ENCODE measurements at places on chromosomes 13 and 19.

DNA sequence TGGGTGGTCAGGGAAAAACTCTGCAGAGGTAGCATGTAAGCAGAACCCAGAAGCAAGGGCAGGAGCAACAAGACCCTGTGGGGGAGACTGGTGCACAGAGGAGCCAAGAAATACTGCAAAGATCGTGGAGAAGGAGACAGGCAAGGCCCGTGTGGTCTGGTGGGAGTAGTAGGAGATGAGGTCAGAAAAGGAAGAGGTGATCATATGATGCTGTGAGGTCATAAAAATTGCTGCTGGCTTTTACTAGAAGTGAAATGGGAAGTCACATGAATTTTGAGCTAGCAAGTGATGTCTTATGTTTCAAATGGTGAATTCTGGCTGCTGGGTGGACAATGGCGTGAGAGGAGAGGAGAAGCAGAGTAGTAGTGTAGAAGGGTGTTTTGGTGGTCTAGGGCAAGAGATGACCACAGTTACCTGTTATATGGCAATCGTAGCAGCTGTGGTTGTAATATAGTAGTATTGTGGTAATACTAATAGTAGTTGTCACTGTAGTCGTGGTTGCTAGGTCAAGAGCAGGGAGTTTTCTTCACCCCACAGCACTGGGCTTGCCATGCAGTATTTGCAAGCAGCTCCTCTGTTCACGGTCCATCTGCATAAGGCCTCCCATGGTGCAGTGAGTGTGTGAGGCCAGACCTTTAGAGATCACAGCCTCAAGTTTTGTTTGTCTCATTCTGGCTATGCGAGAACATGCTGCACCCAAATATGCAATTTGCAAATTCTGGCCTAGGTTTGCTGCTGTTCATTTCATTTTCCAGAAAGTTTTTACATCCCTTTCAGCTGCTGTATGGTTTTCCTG is 205.0 kb downstream of the TSHZ3 start:
- DNase-seq: no peak

DNA sequence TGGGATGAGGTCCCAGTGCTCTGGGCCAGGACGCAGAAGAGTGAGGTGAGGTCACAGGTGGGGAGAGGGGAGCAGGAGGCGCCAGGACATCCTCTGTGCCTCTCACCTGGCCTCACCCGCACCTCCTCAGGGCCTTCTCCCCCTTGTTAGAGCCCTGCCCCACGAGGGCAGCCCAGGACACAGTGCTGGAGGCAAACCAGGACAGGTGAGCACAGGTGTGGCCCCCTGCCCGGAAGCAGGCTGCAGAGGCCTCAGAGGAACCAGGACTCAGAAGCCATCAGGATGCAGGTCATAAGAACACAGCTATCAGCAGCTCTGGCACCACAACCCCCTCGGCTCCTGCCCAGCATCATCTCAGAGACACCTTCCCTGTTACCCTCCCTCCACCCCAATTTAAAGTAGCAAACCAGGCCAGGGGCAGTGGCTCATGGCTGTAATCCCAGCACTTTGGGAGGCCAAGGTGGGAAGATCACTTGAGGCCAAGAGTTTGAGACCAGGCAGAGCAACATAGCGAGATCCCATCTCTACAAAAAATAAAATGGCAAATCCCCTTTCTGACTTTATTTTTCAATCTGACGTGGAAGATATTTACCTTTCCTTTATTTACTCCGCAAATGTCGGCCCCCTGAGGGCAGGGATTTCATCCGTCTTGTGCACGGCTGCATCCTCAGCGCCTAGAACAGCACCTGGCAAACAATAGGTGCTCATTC is at the start of gene CEACAM16:
TSS of gene CEACAM16 (plus strand) at position 660 of the 710 bp plus-strand sequence. CDS start 2,306 bp downstream, outside the sequence.
- DNase-seq: no peak

- no peak for DNase-seq
These were observed 64.6 kb upstream of the SOX21 start for GRCh38 chr13:94776956-94777355.

- no peak for DNase-seq
These were observed 61.4 kb downstream of the MICU2 start for GRCh38 chr13:21542563-21542962.

GRCh38 chr13:108070925-108071324 is 144.4 kb downstream of the LIG4 start:
- DNase-seq: no peak

DNA sequence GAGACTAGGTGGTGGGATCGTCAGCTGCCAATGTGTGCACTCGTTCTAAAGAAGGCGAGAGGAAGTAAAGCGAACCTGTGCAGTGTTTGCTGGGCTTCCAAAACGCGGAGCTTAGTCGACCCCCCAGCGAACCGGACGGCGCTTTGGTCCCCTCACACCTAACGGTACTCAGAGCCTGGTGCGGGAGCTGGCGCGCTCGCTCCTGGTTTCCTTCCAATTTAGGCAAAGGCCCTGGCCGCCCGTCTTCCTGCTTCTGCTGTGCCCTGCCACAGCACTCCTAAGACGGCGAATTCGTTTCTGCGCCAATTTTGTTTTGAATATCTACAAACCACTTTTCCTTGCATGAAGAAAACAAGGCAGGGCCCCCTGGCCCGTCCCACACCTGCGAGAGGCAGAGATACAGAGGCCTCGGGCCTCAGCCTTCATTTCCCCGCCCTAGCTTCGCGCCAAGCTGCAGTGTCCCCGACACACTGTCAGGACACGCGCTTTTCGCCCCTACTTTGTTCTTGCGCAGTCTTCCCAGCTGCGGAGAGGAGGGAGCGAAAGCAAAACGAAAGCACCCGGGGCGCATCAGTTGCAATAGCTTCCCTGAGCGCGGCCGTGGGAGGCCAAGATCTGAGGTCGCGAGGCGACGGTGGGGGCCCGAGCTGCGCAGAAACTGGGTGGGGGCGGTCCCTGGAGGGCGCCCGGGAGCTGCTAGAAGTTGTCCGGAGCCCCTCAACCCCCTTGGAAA is 111.9 kb downstream of the KCNRG start:
- DNase-seq: peak; percentile 33

- no peak for DNase-seq
These were observed 4.5 kb downstream of the CLPTM1 start for GRCh38 chr19:44959691-44960090.

- DNase-seq: no peak
These were observed 95.2 kb downstream of the PCCA start for GRCh38 chr13:100184095-100184494.

DNA sequence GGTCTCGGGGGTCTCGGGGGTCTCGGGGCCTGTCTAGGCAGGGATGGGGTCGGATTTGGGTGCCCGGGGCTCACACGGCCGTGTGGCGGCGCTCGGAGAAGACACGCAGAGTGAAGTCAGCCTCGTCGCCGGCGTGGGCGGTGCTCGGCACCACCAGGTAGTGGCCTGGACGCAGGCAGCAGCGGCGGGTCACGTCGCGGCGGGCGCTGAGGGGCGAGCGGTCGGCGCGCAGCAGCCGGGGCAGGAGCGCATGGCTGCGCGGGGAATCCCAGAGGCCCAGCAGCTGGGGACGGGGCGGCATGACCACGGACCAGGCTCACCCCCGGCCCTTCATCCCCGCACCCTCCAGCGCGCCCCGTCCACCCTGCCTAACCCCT is 8.2 kb downstream of the CAPN12 start:
- no peak for DNase-seq

- DNase-seq: no peak
These were observed 15.4 kb downstream of the CEBPG start for GRCh38 chr19:33388725-33389420.

DNA sequence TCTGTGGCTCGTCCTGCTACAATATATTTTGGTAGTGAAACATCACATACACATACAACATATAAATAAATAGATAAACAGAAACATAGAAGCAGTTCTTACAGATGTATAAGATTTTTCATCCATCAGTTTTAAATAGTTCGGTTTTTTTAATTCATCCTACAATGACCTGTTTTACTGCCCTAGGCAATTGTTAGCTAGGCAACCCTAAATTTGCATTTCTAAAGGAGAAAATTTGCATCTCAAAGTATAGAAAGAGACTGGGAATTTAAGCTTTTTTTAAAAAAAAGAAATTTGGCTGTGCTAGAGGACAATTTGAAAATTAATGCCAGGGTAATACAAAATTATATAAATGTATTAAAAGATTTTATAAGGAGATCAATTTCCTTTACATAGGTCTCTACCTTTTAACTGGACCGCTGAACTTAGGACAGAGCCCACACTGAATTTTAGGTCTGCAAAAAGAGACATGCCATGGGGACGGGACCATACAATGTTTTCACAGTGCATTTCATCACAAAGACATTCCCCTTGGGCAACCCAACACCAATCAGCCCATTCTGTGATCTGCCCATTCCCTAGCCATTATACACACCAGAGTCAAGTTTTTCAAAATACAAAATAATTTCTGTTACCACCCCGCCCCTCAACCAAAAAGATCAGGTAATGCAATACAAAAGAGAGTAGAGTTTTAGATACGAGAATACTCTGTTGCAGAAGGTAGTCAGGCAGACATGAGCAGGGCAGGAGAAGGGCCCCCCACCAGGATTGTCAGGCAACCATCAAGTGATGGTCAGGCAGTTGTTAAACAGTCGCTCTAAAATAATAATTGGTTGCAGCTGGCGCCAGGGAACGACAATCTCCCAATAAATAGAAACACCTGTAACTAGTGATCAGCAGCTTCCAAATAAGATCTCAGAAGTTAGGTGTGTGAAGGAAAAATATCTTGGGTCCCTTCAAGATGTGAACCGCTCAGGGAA is 299.7 kb upstream of the SGCG start:
- DNase-seq: no peak

GRCh38 chr13:67134417-67135129 is 95.6 kb downstream of the PCDH9 start:
- no peak for DNase-seq

- no peak for DNase-seq
These were observed 120.2 kb downstream of the DNAJC15 start for GRCh38 chr13:43143591-43143990.

DNA sequence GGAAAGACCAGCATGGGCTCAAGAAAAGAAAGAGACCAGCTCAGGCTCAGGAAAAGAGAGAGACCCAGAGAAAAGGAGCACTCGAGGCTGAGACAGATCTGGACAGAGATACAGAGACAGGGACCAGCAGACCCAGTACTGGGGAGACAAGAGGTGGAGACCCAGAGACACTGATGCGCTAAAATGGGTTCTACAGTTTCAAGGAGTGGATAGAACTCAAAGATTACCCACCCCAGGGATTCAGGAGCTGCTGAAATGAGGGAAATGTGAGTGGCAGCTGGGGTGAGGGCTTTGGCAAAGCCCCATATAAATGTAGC is 609 bp upstream of the ZSCAN18 start:
- DNase-seq: no peak

DNA sequence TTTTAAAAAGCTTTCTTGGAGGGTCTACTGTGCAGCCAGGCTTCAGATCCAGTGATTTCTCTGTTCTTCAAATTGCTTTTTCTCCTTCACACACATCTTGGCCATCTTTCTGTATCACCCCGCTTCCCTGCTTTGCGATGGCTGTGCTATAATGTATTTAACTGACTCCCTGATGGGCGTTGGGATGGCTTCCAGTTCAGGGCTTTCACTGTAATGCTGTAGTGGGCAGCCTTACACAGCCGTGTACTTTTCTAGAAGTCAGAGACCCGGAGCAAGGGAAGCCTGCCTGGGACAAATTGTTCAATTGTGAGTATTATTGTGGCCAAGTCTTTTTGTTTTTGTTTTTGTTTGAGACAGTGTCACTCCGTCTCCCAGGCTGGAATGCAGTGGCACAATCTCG is 19.4 kb upstream of the PAK4 start:
- no peak for DNase-seq

GRCh38 chr13:113971471-113972231 is 2.2 kb downstream of the C13orf46 start:
- DNase-seq: peak; percentile 15

DNA sequence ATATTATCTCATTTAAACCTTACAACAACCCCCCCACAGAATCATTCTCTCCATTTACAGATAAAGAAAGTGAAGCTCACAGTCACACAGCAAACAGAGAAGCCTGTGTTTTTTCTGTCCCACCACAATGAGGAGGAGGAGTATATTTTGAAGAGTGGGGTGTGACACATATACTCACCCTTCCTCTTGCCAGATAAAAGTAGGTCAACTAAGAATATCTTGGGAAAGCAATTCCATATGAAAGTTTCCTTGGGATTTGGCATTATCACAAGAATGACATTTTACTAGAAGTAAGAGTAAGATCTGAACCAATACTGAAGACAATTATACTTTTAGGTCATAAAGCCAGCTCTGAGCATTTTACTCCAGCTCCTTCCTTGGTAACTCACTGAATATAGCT is 287.5 kb upstream of the HTR2A start:
- no peak for DNase-seq

DNA sequence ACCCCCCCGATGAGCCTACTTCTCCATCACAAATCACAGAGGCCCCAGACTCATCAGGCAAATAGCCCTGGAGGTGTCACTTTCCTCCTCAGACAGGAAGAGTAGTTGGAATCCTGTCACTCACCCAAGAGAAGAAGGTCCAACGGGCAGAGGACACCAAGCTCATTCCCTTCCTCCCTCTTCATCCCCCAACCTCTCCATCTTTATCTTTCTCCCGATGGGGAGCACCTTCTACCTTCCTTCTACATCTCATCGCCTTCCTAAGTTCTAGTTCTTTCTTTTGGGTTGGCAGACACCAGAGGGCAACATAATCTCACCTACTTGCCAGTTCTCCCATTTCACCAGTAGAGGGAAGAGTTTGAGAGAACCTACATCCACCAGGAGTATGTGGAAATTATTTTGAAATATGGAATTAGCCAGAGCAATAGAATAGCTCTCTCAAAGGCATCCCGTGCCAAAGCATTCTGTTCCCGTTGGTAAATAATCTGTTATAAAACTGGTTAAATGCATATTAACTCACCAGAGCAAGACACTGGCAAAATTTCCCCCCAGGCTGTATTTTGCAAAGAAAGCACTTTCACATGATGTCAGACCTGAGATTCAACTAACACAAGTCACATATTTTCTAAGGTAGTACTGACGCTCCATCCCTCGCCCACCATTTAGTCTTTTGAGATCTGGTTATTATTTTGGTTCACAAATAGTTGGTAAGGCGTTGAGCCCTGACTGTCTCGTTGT is 55.0 kb downstream of the ZIC5 start:
- no peak for DNase-seq

DNA sequence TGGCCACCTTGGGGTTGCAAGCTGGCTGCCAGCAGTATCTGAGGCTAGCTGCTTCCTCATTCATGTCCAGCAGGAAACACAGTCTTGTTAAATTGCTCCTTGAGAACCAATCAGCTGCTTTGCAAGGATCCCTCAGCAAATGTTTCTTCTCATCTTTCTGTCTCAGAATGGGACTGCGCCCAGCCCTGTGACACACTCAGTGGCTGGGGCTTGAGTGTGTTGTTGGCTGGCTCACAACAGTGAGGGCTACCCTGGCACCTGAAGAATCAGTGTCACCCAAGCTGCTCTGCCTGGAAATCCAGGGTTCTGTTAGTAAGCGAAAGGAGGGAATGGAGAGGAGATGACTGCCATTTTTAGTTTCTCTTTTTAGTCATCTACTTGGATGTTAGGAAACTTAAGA is 317.2 kb downstream of the DCT start:
- DNase-seq: no peak

- DNase-seq: no peak
These were observed 2.3 kb downstream of the DDX39A start for GRCh38 chr19:14416817-14417231.

GRCh38 chr13:102548811-102549210 is 48.0 kb upstream of the TPP2 start:
- no peak for DNase-seq

Measured in mesothelial cell of epicardium (in vitro differentiated cells).